Amniotic epithelial cell (primary cell): ENCODE measurements at places on chromosomes 12 and 14.

DNA sequence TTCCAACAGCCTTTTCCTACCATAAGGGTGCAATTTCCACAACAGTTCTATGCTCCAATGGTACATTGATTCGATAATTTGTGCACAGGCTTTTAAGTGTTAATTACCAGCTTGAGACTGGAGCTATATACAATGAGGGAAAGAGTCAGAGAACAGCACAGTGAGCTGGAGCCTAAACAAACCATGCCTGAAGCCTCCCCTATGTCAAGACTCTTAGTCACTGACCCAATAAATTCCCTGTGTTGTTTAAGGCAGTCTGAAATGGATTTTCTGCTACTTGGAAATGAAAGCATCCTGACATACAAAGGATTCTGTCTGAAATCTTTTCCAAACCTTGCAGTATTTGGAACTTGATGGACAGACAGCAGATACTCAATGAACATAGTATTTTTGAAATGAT, 149.0 kb downstream of the EFCAB11 start:
- no peak for DNase-seq

GRCh38 chr12:112606611-112607365, 184.8 kb upstream of the RPH3A start:
- DNase-seq = no peak

DNA sequence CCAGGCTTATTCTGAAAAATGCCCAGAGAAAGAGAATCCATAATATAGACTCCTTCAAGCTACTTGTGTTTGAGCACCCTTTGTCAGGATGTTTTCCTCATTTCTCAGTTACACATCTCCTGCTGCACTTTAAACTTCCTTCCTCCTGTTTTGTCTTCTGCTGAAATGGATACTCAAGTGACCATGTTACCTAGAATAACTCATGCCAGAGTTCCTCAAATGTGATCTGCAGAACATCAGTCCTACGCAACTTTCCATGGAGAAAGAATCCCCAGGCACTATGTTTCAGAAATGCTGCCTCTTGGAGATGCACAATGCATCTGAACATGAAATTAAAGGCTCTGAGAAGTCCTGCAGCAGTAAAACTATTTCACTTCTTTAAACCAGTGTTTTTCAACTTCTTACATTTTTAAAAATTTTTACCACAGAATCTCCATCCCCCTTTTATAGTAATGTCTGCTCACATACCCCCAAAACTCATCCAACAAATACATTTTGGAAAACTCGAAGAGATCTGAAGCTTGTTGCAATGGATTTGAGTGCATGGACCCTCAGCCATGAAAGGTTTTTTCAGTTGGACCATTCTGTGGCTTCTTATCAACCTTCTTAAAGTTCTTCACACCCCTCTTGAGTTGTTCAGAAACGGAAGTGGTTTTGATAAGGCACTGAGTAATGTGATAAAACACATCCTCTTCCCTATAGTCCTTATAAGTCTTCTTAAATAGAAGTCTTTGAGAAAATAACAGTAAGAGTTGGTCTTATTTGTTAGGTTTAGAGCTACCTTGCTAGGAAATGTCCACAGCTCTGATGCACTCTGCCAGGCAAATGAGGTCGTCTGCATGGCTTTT, 84.5 kb upstream of the KCNA1 start:
- DNase-seq = no peak

DNA sequence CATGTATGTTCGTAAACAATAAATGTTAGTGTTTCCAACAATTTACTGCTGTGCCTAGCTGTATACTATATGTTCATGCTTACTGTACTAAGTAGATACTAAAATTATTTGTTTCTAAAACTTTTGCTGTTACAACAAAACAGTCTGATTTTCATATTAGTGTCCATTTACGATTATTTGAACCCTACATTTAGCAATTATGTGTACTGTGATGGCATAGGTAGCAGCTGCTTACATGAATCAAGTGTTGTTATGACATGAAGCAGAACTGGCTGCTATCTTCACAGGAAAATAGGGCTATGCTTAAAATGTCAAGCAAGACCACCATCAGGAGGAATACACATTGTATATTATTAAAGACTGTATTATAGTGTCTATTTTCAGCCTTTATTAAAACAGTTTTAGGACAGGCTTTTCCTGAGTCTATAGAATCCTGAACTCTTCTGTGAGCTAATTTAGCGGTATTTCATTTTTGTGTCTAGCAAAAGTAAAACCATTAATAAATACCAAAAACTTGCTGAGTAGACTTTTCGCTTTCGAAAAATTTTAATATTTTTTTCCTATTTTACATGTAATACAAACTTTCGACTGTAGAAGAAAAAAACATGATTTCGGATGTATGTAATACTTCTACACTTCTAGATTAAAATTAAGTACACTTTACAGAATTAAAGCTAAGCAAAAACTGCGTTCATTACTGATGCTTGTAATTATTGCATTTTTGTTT, 1.1 kb upstream of the WDR89 start:
- no peak for DNase-seq

GRCh38 chr12:117166107-117166506, 24.2 kb downstream of the FBXO21 start:
- no peak for DNase-seq

GRCh38 chr14:71923513-71923912, 8.7 kb upstream of the RGS6 start:
- no peak for DNase-seq

DNA sequence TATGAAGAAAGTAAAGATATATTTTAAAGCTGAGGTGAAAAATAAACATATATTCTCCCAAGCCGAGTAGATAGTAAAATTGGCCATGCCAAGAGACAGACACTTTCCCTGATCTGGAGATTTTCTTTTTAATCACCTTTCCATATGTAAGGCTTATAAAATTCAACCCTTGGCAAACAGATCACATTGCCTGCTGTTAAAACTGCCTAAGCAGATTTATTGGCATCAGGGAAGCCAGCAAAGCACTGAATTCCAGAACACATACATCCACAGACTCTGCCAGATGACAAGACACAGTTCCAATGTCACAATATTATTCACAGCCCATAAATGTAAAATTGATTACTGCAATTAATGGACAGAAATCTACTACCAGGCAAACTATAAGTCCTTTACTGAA, 78.2 kb upstream of the GARIN2 start:
- no peak for DNase-seq

DNA sequence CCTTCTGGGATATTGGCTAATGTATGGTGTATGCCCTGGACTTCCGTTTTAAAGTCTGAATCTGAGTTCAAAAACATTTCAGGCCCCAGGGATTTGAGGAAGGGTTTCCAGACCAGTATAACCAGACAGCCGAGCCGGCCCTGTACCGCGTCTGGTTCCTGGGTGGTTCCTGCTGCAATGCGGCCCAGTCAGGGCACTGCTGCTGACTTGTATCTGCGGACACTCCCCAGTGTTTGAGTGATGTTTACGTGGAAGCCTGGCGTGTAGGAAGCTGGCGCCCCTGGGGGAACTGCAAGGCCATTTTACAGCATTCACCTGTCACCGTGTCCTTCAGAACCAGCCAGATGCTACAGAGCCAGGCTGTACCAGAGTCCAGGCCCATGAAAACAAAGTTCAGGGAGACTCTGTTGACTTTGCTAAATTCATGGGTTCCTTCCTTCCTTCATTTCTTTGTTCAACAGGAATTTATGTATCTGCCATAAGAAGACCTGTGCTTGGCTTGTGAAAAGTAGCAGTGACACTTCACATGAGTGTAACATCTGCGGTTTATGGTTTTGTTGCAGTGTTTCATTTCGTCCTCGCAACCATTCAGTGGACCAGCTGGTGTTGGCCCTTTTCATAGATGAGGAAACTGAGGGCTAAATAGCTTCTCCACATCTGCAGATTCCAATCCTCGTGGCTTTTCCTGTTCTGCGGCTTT, 16.8 kb downstream of the EML1 start:
- no peak for DNase-seq

GRCh38 chr12:2588345-2588744, 206.4 kb upstream of the FKBP4 start:
- DNase-seq = no peak

DNA sequence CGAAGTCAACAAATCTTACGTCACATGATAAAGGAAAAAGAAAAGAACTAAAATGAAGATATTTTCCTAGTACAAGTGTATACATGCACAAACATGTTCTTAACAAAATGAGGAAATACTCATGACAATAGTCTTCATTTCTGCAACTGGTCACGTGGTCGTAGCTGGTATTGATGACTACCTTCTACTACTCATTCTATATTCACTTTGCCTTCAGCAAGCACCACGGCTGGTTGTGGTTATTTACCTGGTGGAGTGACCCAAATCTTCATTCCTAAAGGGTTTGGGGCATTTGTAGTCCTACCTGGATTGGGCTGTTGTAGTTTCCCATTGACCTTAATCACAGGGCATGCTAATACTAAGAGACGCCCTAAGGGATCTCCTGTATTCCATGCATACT, 51.2 kb downstream of the FIGNL2 start:
- DNase-seq = no peak

- DNase-seq = peak; percentile 34
Measured at GRCh38 chr12:4997939-4998338, 45.7 kb upstream of the KCNA5 start.

- peak; percentile 4 for DNase-seq
Measured at GRCh38 chr12:132222096-132222807, 78.0 kb downstream of the NOC4L start.

- peak; percentile 20 for DNase-seq
Measured at GRCh38 chr12:100268835-100269564, 2.0 kb downstream of the SCYL2 start.

- no peak for DNase-seq
Measured at GRCh38 chr14:44388306-44388705, 118.8 kb downstream of the FSCB start.

DNA sequence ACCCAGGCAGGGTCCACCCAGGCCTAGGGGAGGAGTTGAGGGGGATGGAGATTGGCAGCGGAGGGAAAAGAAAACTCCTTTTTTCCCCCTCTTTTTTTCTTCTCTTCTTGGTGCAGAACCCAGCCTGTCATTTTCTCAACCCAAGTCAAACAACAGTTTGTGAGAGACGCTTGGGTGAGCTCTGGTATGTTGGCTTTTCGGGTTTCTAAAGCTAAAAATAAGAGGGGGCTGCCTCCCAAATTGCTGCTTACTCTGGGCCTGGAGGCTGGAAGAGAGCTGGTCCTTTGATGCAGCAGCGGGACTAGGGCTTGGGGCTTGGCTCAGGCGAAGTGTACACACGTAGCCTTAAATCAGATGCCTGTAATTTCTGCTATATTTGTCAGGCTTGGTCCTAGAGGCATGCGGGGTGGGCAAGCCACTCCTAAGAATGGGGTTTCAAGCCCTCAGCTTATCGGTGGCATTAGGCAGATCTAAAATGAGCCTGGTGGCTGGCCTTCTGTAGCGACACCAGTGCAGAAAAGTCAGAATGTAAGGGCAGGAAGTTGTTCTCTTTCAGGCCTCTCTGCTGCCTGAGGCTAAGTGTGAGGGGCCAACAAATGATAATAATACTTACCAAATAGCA, 816 bp upstream of the SLC8A3 start:
- no peak for DNase-seq

GRCh38 chr12:74283646-74284045, 254.0 kb upstream of the ATXN7L3B start:
- no peak for DNase-seq

DNA sequence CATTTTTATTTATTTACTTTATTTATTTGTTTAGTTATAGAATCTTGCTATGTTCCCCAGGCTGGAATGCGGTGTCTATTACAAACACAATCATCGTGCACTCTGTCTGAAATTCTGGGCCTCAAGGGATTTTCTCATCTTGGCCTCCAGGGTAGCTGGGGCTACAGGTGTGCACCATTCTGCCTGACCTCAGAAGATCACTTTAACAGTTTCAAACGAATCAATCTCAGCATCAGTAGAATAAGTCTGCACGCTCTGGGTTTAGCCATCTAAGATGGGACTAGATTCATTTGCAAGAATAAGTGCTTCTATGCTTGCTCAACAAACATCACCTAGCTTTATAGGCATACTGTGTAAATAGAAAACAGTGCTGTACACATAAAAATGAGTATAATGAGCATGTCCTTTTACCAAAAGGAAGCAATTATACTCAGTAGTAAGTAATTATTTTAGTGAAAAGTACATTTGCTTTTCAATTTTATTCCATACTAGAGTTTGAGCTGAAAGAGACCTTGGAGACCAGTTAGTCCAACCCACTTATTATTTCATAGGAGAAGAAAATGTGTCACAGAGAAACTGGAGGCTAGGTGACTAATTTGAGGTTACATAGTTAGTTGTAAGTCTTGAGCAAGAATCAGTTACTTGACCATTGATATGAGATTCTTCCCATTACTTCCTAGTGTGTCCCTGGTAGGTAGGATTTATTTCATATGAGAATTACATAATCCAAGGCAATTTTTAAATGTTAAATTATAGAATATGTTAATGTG, 456.5 kb upstream of the LMO3 start:
- DNase-seq = peak; percentile 2

DNA sequence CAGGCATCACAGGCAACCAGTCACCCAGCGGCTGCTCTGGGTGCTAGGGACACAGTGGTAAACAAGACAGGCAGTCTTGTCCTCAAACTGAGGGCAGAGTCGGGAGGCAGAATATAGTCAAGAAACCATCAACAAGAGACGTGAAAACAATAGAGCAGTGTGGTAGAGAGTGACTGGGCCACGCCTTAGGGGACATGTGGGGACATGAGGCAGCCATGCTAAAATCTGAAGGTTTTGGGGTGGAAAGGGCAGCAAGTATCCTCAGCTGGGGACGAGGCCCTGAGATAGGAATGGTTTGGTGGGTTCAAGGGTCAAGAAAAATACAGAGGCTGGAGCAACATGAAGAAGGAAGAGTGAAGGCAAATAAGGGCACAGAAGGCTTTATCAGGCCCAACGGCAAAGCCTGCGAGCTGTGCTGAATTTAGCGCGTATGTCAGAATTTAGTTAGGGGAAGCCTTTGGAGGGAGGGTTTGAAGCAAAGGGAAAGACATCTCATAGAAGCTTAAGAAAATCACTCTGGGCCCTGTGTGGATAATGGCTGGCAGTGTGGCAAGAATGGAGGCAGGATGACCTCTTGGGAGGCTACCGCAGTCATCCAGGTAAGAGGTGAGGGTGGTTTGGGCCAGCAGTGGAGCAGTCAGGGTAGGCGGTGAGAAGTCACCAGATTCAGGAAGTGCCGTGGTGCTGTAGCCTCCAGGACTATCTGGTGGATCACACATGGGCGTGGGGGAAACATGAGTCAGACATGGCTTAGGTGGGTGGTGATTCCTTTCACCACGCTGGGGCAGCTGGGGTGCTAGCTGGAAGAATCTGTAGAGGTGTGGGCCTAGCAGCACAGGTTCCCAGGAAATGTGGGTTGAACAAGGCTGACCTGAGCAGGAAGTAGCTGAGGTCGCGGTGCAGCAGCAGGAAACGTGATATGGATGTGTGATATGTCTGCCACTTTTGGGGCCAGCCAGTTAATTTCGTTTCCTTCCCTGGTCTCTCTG, 3.0 kb downstream of the EVL start:
- peak; percentile 30 for DNase-seq
